ENCODE measurements at places on chromosomes 3 and 15.

DNA sequence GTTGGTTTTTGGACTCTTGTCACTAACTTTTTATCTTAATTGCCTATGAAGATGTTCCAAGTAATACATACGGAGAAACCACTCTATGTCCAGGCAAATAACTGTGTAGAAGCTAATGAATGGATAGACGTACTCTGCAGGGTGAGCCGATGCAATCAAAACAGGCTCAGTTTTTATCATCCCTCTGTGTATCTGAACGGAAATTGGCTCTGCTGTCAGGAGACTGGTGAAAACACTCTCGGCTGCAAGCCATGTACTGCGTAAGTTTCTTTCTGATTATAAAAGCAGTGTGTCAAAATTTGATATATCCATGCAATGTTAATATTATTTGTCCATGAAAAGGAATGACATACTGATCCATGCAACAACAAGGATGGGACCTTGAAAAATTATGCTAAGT, 121.6 kb downstream of the RASA2 start:
- DNase-seq, result no peak

- DNase-seq, result no peak
Measured at GRCh38 chr15:45167631-45168205, 20.0 kb downstream of the SHF start.

- peak; percentile 59 for DNase-seq
Measured at GRCh38 chr3:49377483-49377882, 19.3 kb upstream of the GPX1 start.

GRCh38 chr3:150544041-150544440, 2.3 kb downstream of the SERP1 start:
- peak; percentile 55 for DNase-seq

GRCh38 chr3:52302426-52303145, 13.5 kb upstream of the DNAH1 start:
- DNase-seq, result no peak

DNA sequence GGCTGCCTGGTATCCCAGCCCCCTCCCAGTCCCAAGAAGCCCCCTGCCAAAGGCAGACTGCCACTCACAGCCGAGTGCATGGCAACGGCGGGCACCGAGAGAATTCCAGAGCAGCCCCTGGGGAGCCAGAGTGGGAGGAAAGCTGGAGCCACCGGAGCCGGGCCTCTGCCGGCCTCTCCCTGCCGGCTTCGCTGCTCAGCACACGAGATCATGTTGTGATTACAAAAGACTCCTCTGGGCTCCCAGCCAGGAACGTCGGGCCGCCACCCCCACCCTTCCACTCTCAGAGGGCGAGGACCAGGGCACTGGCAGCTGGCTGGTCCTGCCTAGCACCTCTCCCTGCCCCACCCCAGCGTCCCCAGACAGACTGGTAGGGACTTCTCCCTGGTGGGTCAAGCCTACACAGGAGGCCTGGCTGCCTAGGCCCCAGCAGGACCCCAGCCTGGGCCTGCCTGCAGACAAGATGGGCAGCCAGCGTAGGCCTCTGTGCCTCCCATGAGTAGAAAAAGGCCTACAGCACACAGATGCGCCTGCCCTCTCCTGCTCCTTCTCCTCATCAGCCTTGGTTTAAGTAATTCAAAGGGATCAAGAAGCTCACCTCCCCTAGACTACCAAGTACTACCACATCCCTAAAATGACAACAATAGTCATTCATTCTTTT, at the start of gene CCDC9B:
CCDC9B (minus strand) TSS at position 200 of the 661 bp plus-strand sequence; CDS start at position 80, 120 bp downstream.
- peak; percentile 83 for DNase-seq
